ENCODE measurements at places on chromosomes 6 and 20.

GRCh38 chr20:44576297-44576696, 6.1 kb upstream of the PKIG start:
- DNase-seq = no peak

GRCh38 chr6:127146932-127147331, 28.5 kb downstream of the RSPO3 start:
- no peak for DNase-seq

- no peak for DNase-seq
Measured at GRCh38 chr6:21053612-21054011, 519.4 kb downstream of the CDKAL1 start.

- DNase-seq = no peak
Measured at GRCh38 chr6:28280595-28281287, 631 bp upstream of the PGBD1 start.

DNA sequence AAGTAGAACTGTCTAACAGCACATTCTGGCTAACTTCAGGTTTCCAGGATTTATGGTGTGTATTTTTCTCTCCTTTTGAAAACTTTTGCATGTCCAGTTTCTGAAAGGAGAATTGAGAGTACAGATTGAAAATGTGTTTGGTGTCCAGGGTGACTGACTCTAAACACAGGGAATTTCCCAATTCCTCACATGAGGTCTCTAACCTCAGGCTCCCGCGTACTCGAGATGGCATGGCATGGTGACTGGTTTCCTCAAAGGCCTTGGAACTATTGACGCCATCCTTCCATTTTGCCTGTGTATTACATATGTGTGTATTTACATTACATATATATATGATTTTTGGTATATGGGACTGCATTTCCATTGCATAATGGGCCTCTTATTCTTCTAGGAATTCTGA, 52.5 kb downstream of the PRND start:
- DNase-seq = no peak
